ENCODE measurements at places on chromosomes 1 and 21.

GRCh38 chr21:43639470-43640353 lies 19.6 kb downstream of the HSF2BP start:
- no peak for DNase-seq

DNA sequence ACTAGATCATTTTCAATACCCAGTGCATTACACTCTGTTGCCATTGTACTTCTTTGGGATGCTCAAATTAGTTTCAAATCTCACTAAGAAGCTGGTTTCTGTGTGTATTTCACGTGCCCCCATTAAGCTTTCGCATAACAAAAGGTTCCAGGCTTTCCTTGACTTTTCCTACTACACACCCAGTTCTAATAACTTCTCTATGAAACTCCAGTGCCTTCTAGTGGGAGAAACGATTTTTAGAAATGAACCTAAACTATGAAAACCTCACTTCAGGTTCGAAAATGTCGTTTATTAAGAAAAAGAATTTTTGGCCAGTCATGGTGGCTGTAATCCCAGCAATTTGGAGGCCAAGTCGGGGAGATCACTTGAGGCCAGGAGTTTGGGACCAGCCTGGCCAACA lies 2.8 kb downstream of the CFHR4 start:
- no peak for DNase-seq

GRCh38 chr1:228018125-228018398 lies 11.3 kb downstream of the WNT3A start:
- no peak for DNase-seq

GRCh38 chr1:115158181-115158580 lies 68.9 kb upstream of the TSPAN2 start:
- no peak for DNase-seq
